ENCODE measurements at places on chromosomes 3 and 15.

DNA sequence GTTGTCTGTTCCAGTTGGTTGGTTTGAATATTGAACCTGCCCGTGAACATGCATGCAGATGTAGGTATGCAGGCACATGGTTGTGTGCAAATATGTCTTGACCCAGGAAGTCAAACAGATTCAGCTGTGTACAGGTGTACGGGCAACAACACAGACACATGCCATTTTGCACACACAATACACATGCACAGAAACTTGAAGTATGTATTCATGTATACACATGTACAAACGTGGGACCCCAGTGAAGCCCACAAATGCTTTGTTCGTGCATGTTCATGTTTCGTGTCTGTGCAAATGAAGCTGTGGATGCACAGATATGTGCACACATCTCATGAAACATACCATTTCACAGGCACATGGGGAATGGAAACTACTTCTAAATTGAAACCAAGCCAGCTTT, 30.7 kb downstream of the IDH3A start:
- no peak for DNase-seq

- no peak for DNase-seq
Measured at GRCh38 chr3:16288664-16289063, 23.7 kb downstream of the OXNAD1 start.

- no peak for DNase-seq
Measured at GRCh38 chr3:102297072-102297658, 137.7 kb upstream of the ZPLD1 start.

DNA sequence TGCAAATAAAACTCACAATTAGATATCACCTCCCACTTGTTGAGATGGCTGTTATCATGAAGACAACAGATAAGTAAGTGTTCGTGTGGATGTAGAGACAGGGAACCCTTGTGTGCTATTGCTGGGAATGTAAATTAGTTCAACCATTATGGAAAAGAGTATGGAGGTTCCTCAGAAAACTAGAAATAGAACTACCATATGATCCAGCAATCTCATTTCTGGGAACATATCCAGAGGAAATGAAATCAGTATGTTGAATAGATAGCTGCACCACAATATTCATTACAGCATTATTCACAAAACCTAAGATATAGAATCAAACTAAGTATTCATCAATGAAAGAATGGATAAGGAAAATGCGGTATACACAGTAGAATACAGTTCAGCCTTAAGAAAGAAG, 418.7 kb upstream of the CNTN6 start:
- DNase-seq = no peak

Data from LoVo (cell line).